Natural killer cell treated with Interleukin-12 subunit alpha and Interleukin-12 subunit beta and Interleukin-15 and Interleukin-18, amount 100 ng/mL, for 72 hours (primary cell): ENCODE measurements at places on chromosomes 11 and 22. TPM values are rescaled to one million over a fixed set of nuclear protein-coding genes. Genes with fewer than 3 reads are reported as not detected.

DNA sequence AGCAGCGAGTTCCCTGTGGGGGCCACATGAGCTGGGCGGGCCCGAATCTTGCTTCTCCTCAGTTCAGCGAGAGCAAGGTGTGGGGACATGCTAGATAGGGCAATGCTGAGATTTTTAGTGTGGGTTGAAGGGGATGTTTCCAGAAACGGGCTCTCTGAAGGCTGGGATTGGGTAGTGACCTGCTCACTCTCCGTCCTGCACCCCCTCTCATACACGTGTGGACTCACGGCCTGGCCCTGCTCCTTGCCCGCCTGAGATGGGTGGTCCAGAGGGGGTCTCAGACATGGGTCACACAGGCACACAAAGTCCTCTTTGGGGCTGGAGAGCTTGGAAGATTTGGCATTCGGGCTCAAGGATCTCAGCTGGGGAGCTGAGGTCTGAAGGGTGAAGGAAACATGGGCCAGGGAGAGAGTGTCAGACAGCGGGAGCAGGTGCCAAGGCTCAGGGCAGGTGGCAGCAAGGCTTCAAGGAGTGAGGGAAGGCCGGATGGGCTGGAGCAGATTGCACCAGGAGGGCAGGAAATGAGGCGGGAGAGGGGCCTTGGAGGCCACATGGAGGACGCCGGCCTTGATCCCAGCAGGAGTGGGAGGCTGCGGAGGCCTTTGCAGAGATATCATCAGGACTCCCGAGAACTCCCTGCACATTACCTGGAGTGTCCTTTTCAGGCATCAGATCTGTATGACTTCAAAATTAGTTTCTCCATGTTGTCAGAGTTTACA is 74.1 kb downstream of the PARVB start:
- no peak for DNase-seq
- H3K27ac ChIP-seq: no peak overlapping the region
- no peaks in the 10 kb centered on the region for H3K27me3 ChIP-seq
- no peaks in the 10 kb centered on the region for H3K36me3 ChIP-seq

GRCh38 chr11:65499713-65500386 is 1.0 kb downstream of the MALAT1 start:
- DNase-seq: no peak
- H3K27ac ChIP-seq: no peak overlapping the region
- H3K4me1 ChIP-seq: peaks cover 47% of the 10 kb centered on the region
- no peaks in the 10 kb centered on the region for H3K27me3 ChIP-seq
- no peak overlapping the region for H3K4me3 ChIP-seq

GRCh38 chr11:134678744-134679143 is 266.7 kb upstream of the B3GAT1 start:
- no peak overlapping the region for H3K4me3 ChIP-seq
- no peak for DNase-seq
- no peak overlapping the region for H3K27ac ChIP-seq
- no peaks in the 10 kb centered on the region for H3K4me1 ChIP-seq
- peaks cover 9% of the 10 kb centered on the region for H3K27me3 ChIP-seq
- H3K36me3 ChIP-seq: no peaks in the 10 kb centered on the region

DNA sequence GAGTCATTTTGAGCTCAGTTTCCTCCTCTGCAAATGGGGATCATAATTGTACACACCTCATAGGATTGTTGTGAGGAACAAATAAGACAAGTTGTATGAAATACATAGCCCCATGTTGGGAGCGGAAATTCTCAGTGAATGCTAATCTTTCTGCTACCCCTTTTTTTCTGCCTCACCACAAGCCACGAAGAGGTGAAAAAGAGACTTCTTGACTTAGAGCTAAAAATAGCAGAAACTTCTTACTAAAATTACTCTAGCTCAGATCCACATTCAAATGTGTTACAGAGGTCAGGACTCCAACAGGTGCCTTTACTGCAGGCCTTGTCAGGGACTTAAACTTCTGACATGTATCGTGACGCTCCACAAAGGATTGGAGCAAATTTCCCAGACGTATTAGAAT is 128.5 kb downstream of the MIAT start:
- H3K27ac ChIP-seq: peak overlapping the region; percentile 54
- peaks cover 13% of the 10 kb centered on the region for H3K4me1 ChIP-seq
- H3K4me3 ChIP-seq: no peak overlapping the region
- H3K27me3 ChIP-seq: no peaks in the 10 kb centered on the region

DNA sequence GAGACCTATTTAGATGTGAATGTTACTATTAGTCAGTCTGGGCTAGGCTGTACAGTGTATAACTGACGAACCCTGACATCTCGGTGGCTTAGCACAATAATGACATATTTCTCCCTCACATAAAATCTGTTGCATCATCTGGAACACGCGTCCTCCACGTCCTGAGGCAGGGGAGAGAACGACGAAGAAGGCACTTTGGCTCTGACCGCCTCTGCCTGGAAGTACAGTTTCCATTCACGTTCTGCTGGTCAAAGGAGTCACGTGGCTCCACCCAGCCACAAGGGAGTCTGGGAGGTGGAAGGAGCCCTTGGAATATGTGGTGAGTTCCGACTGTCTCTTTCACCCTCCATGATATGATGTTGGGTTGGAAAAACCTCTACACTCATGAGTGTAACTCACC is 55.1 kb upstream of the CD82 start:
- H3K4me3 ChIP-seq: no peak overlapping the region
- peaks cover 5% of the 10 kb centered on the region for H3K36me3 ChIP-seq
- no peak overlapping the region for H3K27ac ChIP-seq
- no peak for DNase-seq

DNA sequence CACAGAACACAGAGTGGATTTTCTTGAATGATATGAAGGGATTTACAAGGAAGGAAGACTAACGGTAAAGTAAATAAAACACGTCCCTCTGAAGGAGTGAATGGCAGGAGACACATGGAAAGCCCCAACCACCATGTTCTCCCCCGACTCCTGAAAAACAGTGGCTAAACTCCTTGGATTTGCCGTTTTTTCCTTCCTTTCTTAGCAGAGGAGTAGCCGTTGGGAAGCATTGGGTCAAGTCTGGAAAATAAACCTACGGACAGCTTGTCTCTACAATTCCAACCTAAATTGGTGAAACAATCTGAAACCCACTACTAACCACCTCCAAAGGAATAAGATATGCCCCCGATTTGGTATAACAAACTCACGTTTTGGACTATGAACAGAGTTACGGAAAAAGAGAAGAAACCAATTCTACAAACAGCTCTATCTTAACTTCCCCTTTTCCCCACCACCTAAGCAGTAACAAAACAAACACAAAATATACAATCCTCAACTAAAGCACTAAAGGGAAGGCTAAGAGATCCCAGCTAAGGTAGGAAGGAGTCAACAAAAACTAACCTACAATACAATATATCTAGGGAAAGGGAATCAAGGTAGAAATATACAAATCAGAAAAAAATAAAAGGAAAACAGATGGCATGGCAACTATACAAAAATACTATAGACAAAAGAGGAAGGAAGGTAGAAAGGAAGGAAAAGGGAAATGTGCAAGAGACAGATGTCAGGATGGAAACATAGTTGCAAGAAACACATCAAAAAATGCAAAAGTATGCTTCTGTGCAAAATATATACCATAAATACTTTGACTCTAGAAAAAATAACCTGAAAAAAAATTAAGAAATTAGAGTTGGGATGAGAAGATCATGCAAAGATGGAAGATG is 43.8 kb upstream of the LYVE1 start:
- no peaks in the 10 kb centered on the region for H3K4me1 ChIP-seq
- H3K27ac ChIP-seq: no peak overlapping the region
- DNase-seq: no peak
- H3K4me3 ChIP-seq: no peak overlapping the region

DNA sequence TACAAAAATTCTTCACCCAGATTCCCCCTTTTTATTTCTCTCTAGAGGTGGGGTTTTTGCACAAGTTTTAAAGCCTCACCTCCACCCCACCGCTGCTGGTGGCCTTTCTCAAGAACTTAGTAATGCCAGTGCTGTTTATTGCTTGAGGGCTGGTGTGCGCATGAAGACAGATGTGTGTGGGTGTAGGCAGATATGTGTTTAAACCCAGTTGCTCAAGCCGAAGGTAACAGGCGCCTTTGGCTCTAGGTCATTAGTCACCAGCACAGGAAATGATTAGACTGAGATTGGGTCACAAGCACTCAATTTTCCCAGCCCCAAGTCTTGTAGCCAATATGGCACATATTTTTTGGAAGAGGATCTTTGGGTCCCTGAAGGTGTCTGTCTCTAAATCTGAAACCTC is 2.7 kb upstream of the CLMP start:
- DNase-seq: no peak
- no peak overlapping the region for H3K27ac ChIP-seq
- no peaks in the 10 kb centered on the region for H3K36me3 ChIP-seq
- H3K27me3 ChIP-seq: peaks cover 67% of the 10 kb centered on the region
- H3K4me1 ChIP-seq: peaks cover 8% of the 10 kb centered on the region
- no peak overlapping the region for H3K4me3 ChIP-seq

DNA sequence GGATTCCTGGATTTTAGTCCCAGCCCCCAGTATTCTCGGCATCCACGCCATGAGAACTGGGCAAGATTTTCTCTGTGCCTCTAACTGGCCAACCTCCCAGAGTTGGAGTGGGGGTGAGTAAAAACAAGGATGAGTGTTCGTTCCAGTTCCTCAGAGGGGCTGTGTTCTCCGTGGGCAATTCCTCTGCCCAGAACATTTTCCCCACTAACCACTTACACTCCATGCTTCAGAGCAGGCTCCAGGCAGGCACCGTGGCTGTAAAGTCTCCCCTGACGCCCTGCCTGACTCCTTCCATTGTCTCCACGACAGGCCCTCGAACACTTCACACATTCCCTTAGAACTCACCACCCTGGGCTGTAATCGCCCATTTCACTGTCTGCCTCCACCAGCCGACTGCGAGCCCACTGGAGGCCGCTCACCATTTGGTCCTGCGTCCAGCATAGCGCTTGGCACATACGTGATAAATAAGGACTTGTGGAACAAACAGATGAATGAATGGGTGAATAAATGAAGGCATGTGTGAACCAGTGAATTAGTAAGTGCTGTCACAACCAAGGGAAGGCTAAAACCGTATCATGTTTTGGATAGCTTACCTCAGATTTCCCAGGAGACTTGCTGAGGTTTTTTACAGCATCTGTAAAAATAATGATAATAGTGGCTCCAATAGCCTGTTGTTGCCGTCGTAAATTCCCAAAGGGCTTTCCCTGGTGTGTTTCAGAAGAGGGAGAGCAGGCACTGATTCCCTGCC is 6.1 kb downstream of the APLNR start:
- peaks cover 38% of the 10 kb centered on the region for H3K27me3 ChIP-seq
- H3K4me1 ChIP-seq: no peaks in the 10 kb centered on the region
- DNase-seq: no peak

GRCh38 chr11:2519517-2519861 is 74.7 kb downstream of the KCNQ1 start:
- H3K27me3 ChIP-seq: no peaks in the 10 kb centered on the region
- no peaks in the 10 kb centered on the region for H3K36me3 ChIP-seq
- no peak for DNase-seq
- H3K4me3 ChIP-seq: no peak overlapping the region
- H3K27ac ChIP-seq: no peak overlapping the region

DNA sequence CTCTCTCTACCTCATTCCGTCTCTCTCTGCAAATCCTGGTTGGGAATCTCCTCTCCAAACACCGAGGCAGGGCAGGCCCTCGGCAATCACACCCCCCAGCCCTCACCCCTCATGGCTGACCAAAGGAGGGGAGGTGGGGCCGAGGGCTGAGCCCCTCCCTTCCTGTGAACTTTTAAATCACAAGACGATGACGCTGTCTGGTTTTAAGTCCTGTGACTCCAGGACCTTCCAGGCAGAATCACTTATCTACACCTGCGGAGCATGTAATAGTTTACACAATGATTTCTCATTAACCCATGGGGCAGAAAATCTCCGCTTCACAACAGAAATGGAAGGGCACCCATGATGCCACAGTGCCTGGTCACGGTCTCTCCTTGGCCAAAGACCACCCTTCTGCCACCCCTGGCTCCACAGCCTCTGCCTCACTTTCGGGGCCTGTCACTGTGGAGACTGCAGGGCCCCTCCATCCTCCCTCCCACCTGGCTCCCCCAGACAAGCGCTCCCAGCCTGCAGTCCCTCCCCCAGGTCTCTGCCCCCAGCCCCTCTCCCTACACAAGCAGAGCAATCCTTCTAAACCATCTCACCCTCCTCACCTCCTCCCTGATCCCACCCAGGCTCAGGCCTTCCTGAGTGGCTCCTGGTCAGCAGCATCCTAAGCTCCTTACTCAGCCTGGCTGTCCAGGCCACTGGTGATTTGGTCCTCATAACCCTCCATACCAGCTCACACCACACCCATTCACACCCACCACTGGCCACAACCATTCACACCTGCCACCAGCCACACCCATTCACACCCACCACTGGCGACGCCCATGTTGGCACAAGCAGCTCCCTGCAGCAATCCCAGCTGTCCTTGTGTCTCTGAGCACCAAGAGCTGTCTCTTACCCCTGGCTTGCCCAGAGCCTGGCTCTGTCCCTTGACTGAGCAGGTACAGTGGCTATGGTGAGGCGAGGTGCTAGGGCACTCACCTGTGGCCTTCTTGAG is 30.7 kb upstream of the ARFGAP3 start:
- H3K4me1 ChIP-seq: peaks cover 28% of the 10 kb centered on the region
- peak overlapping the region; percentile 31 for H3K27ac ChIP-seq
- DNase-seq: no peak
- H3K36me3 ChIP-seq: peaks cover 6% of the 10 kb centered on the region

GRCh38 chr22:47693606-47694005 is 931.2 kb downstream of the TBC1D22A start:
- peaks cover 5% of the 10 kb centered on the region for H3K27me3 ChIP-seq
- no peaks in the 10 kb centered on the region for H3K4me1 ChIP-seq
- H3K36me3 ChIP-seq: no peaks in the 10 kb centered on the region
- no peak overlapping the region for H3K4me3 ChIP-seq
- DNase-seq: no peak
- H3K27ac ChIP-seq: no peak overlapping the region

GRCh38 chr11:86515297-86516094 is 140.8 kb downstream of the CCDC81 start:
- no peaks in the 10 kb centered on the region for H3K4me1 ChIP-seq
- no peak overlapping the region for H3K4me3 ChIP-seq
- no peaks in the 10 kb centered on the region for H3K27me3 ChIP-seq

GRCh38 chr22:31123292-31123602 is 481 bp downstream of the INPP5J start:
- H3K27me3 ChIP-seq: no peaks in the 10 kb centered on the region
- DNase-seq: no peak
- no peak overlapping the region for H3K4me3 ChIP-seq
- no peaks in the 10 kb centered on the region for H3K36me3 ChIP-seq
- H3K4me1 ChIP-seq: peaks cover 5% of the 10 kb centered on the region
- no peak overlapping the region for H3K27ac ChIP-seq

- H3K36me3 ChIP-seq: no peaks in the 10 kb centered on the region
- peaks cover 19% of the 10 kb centered on the region for H3K4me1 ChIP-seq
- no peak overlapping the region for H3K4me3 ChIP-seq
- no peaks in the 10 kb centered on the region for H3K27me3 ChIP-seq
These were observed 36.4 kb downstream of the PACSIN2 start for GRCh38 chr22:42978453-42979103.

Gene LUZP2
- total RNA-seq: not detected

Gene ALX4
- total RNA-seq: not detected

Gene IGHMBP2
- 32.8 TPM for total RNA-seq

Gene BACE1
- 0.21 TPM for total RNA-seq

Gene VPREB1
- total RNA-seq: not detected

Gene SYT8
- total RNA-seq: not detected

Gene KCTD14
- 0.29 TPM for total RNA-seq
